ENCODE measurements at places on chromosomes 11 and 22. TPM values are rescaled to one million over a fixed set of nuclear protein-coding genes. Genes with fewer than 3 reads are reported as not detected.

DNA sequence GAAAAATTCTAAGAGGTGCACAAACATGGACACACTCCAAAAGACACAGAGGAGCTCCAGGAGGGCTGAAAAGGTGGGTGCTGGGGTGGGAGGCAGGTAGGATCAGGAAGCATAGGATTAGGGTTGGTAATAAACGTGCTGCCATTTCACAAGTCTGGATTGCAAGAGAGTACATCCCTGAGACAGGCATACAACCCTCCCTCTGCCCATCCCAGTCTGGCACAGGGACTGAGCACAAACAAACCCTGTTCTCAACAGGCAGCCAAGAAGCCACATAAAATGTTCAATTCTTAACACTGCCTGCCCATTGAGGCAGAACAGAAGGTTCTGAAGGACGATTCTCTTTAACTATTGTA lies 18.5 kb downstream of the SLC35F2 start:
- no peak for DNase-seq

DNA sequence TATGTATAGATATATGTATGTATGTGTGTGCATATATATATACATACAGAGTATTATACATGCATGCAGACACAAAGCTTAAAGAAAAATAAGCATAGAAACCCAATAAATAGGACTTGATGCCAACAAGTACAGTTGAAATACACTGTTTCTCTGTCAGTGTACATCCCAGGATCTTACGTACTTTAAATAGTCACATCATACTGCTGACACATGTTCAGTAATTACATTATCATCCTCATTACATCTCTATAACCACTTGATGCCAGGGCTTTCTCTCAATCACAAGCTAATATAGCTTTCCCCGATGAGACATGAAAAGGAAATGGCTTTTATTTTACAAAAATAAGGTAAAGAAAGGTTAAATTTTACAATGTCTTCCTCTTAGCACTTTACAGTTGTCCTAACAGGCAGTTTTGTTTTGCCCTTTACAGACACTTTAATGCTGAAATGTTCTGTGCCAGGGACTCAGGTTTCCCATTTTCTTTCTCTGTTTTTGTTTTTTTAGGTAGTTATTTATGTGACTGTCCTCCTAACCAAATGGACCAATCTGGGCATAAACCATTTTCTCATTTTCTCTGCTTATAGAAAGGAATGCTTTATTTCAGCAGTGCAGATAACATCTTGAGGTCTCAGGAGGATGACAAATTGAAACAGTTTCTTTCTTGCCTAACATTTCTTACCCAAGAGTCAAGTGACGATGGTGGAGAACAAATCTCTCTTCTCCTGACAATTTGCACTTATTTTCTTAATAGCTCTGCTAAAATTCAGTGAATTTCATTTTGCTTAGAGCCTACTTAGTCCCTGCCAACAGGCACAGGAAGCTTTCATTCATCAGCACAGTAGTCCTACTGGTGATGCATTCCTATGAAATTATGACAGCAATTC lies 350.2 kb downstream of the TTC28 start:
- peak; percentile 70 for DNase-seq

- no peak for DNase-seq
Measured at GRCh38 chr11:5304046-5304445, 2.3 kb upstream of the OR51B4 start.

- DNase-seq = no peak
Measured at GRCh38 chr11:132646890-132647289, 885.4 kb downstream of the OPCML start.

DNA sequence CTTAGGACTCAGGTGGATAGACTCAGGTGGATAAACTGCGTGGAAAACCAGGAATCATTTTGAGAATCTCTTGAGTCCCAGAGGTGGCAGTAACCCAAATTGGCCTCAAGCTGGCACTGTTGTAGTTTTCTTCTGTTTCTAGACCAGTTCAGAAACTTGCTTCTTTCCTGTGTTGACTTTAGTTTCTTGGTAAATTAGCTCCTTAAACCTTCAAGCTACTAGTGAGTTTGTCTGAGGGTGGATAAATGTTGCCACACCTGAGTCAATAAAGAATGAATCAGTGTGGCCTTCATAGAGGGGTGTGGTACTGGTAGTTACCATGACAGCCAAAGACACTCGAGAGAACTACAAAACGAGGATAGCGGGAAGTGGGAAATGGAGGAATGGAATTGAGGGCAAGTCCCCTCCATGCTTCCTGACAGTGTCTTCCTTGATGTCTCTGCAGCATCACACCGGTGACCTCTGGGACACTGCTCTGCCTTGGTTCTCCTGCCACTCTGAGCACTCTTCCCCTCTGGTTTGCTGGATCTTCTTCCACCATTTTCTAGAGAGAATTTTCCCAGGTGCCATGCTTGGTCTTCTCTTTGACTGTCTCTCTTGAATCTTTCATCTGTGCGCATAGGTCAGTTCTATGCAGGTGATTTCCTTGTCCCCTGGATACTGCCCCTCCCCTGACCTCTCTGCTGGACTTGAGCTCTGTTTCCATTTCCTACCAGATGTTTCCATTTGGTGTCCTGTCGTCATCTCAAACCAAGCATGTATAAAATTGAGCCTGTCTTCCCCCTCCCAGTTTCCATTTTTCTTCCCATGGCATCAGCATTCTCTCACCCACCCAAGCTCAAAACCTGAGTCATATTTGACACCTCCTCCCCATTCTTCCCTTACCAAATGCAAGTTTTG lies 7.2 kb downstream of the POLD4 start:
- peak; percentile 62 for DNase-seq

DNA sequence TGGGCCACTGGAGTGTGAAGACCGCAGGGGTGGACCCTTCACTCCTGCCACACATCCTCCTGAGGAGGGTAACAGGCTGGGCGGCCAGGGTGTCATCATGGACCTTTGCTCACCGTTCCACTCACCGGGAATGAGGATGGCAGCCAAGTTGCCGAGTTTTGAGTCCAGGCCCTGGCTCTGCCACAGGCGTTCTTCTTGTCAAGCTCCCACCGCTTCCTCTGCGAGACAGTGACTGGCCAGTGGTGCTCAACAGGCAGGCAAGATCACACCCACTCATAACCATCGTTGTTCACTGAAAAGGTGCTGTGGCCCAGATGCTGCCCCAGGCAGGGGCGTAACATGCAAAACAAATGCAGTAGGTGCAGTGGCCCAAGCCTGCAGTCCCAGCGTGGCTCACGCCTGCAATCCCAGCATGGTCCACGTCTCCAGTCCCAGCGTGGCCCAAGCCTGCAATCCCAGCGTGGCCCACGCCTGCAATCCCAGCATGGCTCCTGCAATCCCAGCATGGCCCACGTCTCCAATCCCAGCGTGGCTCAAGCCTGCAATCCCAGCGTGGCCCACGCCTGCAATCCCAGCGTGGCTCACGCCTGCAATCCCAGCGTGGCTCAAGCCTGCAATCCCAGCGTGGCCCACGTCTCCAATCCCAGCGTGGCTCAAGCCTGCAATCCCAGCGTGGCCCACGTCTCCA lies 5.0 kb upstream of the PANX2 start:
- DNase-seq = no peak

GRCh38 chr11:24870048-24870447 lies 373.2 kb downstream of the LUZP2 start:
- no peak for DNase-seq

- DNase-seq = no peak
Measured at GRCh38 chr11:7632211-7632610, 41.1 kb downstream of the CYB5R2 start.

DNA sequence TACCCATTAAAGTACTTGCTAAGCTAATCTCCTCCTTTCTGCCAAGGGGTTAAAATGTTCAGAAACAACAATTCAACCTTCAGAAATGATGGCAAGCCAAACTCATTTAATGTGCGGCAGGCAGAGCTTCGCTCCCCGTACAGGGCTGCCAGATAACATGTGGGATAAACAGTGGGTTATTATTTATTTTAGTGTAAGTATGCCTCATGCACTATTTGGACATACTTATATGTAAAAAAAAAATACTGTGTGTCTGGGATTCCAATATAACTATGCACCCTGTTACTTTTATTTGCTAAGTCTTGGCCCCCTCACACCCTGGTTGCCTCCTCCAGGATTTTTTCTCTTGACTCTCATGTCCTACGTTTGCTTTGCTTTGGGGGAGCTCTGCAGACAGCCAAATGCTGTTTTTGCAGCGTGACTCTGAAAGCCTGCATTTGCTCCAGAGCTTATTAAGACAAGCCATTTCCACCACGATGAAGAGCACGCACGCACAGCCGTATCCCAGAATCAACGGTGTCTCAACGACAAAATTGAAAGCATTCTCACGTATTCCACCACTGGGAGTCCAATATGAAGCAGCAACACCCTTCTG lies 86.5 kb upstream of the SHANK2 start:
- DNase-seq = no peak

DNA sequence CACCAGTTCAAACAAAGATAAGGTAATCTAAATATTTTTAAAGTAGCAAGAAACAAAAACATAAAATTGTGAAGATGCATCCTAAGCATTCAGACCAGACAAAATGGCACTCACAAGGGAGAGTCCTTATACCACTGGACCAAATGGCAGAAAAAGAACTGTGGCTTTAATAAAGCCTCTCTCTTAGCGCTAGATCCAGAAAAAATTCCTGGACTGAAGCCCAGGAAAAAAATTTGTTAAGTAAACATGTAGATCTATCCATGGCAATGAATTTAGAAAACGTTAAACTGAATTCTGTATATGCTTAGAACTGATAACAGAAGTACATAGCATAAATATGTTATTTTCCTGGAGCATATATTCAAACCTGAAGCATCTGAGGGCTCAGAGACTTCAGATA lies 11.8 kb upstream of the CD59 start:
- DNase-seq = peak; percentile 66

DNA sequence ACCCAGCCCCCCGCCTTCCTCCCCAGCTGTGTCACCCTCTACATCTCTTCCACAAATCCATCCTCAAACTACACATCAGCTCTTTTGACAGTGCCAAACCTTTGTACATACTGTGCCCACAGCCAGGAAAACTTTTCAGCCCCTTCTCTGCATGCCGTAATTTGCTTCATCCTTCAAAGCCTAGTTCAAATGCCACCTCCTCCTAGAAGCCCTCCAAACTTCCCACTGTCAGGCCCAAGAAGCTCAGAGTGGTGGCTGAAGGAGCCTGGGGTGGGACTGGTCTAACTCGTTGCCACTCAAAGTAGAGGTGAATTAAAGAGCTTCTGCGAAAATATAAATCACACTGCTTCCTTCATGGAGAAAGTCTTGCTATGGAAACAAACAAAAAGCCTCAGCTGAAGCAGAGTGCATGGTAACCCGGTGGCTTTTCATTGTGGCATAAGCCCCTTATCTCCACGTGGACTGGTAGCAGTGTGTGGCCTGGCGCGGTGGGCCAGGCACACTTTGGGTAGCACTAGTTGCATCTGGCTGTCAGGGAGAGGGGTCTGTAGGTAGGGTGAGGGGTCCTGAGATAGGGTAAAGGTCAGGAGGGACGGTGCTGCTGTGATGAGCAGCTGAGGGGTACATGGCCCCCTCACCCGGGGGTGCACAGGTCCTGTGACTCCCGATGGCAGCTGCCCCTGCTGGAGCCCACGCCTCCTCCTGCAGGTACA lies 76.9 kb downstream of the MYO7A start:
- DNase-seq = no peak

DNA sequence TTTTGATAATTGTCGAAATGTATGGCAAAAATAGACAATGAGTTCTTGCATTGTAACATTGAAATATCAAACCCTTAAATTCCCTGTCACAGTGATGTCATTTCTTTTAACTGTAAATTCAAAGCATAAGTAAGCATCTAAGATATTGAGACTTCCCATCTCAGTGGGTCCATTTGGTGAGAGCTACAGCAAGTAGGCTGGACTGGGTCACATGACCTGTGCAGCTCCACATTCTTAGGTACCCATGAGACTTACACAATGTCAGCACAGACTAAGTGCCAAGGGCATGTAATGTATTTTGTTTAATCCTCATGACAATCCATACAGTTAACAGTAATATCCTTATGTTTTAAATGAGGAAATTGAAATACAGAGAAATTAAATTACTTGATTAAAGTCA lies 210.7 kb downstream of the NELL1 start:
- no peak for DNase-seq

GRCh38 chr11:126914166-126914565 lies 86.4 kb downstream of the KIRREL3 start:
- DNase-seq = no peak

GRCh38 chr11:9280655-9281301 lies 15.6 kb upstream of the DENND5A start:
- DNase-seq = peak; percentile 86

DNA sequence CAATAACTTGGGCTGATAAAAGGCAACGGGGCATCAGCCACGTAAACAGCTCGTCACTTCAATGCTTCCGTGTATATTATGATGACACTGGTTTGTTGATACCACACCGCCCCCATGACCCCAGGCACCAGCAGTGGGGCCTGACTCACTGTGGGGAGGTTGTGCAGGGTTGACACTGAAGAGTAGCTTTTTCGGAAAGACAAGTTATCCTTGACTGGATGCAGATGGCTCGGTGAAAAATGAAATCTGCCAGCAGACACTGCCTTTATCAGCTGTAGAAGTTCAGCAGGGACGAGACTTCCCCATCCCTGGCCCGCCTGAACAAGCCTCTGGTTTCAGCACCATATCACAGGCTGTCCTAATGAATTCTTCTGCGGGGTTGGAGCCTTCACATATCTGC lies 55.6 kb downstream of the WT1 start:
- no peak for DNase-seq

- no peak for DNase-seq
Measured at GRCh38 chr22:26642465-26643417, 14.6 kb upstream of the MIAT start.

DNA sequence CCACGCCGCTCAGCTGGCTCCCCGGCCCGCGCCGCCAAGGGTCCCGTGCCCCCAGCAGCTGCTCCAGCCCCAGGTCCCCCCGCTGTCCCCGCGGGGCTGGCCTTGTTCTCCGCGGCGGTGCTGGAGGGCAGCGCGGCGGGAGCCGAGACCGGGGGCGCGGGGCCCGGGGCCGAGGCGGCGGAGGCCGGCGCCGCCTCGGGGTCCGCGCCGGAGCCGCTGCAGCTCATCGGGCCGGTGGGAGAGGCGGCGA lies 128 bp downstream of the TAF10 start:
- DNase-seq = no peak

- DNase-seq = no peak
Measured at GRCh38 chr22:20937031-20937793, 20.0 kb downstream of the CRKL start.

DNA sequence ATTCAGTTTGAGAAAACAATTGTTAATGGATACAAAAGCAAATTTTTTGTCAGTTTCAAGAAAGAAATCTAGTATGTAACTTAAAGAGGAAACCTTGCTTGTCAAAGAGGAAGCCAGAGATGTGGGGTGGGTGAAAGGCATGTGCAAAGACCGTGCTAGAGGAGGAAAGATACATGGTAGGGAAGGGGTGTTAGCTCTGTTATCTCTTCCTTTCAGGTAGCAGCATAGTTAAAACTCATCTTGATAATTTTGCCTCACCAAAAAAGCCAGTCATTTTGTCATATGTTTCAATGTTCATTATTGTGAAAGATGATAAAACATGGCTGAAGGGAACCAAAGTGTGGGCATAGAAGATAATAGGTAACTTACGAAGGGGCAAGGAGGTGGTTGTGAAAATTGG lies 2.6 kb upstream of the MS4A2 start:
- no peak for DNase-seq

GRCh38 chr11:69372589-69373250 lies 78.8 kb downstream of the MYEOV start:
- DNase-seq = no peak

GRCh38 chr11:115060840-115061239 lies 382.5 kb downstream of the NXPE2 start:
- DNase-seq = no peak

GRCh38 chr22:40517631-40518030 lies 118.9 kb downstream of the MRTFA start:
- no peak for DNase-seq

The OOSP4B gene
- total RNA-seq = not detected

The SYT7 gene
- total RNA-seq = 0.22 TPM

The MPST gene
- total RNA-seq = 40.0 TPM

The CHRM1 gene
- total RNA-seq = not detected

The P2RY2 gene
- total RNA-seq = 0.84 TPM

The ADORA2A gene
- total RNA-seq = 5.2 TPM
